ENCODE measurements at places on chromosomes 1 and 21.

GRCh38 chr1:15935056-15935950 is 40.6 kb downstream of the ZBTB17 start:
- no peak for DNase-seq
- peaks cover 78% of the 10 kb centered on the region for H3K36me3 ChIP-seq
- no peak overlapping the region for H3K4me3 ChIP-seq
- H3K27ac ChIP-seq: no peak overlapping the region
- H3K4me1 ChIP-seq: peaks cover 7% of the 10 kb centered on the region
- H3K27me3 ChIP-seq: no peaks in the 10 kb centered on the region

DNA sequence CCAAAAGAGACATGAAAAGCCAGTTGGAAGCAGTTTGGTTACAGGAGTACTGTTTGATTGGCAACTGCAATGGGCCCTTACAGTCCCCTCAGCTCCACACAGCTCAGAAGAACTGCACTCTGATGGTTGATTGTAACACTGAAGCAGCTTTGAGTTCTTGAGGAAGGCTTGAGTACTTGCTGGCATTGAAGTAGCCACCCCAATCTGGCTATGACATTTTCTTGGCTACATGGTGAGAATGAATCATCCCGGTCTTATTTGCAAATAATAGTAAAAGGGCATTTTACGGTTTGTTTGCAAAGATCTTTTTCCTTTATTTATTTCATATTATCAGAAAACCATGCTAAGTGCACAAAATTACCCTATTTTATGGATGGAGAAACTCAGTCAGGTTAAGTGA is 159.7 kb upstream of the BEND5 start:
- no peak for DNase-seq
- no peak overlapping the region for H3K4me3 ChIP-seq
- peaks cover 5% of the 10 kb centered on the region for H3K27me3 ChIP-seq
- H3K4me1 ChIP-seq: no peaks in the 10 kb centered on the region
- no peaks in the 10 kb centered on the region for H3K36me3 ChIP-seq

GRCh38 chr1:155834296-155834926 is 22.6 kb downstream of the GON4L start:
- DNase-seq: no peak
- H3K4me3 ChIP-seq: no peak overlapping the region
- H3K4me1 ChIP-seq: peaks cover 11% of the 10 kb centered on the region
- peaks cover 69% of the 10 kb centered on the region for H3K36me3 ChIP-seq
- H3K27ac ChIP-seq: no peak overlapping the region

- H3K27me3 ChIP-seq: no peaks in the 10 kb centered on the region
- no peaks in the 10 kb centered on the region for H3K36me3 ChIP-seq
- H3K27ac ChIP-seq: no peak overlapping the region
- DNase-seq: no peak
- H3K4me3 ChIP-seq: no peak overlapping the region
- peaks cover 10% of the 10 kb centered on the region for H3K4me1 ChIP-seq
Observed at GRCh38 chr1:60153961-60154360, 80.4 kb upstream of the C1orf87 start.

- H3K4me1 ChIP-seq: no peaks in the 10 kb centered on the region
- H3K27ac ChIP-seq: no peak overlapping the region
- no peak for DNase-seq
- H3K36me3 ChIP-seq: no peaks in the 10 kb centered on the region
- H3K4me3 ChIP-seq: no peak overlapping the region
Observed at GRCh38 chr1:57384901-57385300, 39.0 kb downstream of the DAB1 start.

DNA sequence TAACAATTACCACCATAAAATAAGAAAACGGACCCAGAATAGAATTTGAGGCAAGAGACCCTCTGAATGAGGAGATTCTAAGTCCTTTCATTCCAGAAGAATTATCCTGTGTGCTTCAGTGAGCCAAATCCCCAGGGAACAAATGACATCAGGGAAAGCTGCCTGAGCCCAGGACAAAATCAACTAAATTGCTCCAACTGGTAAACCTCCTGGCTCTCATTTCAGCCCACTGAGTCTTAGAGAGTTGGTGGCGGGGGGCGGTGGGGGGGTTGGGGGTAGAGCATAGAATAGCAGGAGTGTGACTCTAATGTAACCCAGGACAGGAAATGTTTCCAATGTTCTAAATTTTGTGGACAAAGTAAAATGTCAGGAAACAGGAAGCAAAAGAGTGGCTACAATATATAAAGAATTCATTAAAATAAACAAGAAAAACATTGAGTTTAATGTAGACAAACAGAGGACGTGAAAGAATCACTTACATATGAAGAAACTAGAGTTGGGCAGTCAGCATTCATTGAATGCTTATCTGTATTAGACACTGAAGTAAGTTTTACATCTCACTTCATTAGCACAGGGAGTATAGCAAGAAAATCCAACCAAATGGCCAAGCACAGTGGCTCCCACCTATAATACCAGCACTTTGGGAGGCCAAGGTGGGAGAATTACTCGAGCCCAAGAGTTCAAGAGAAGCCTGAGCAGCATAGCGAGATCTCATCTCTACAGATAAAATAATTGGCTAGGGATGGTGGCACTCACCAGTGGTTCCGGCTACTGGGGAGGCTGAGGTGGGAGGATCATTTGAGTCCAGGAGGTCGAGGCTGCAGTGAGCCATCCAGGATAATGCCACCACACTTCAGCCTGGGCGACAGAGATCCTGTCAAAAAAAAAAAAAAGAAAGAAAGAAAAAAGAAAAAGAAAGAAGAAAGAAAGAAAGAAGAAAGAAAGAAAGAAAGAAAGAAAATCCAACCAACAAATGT is 75.1 kb downstream of the DHRS3 start:
- peaks cover 82% of the 10 kb centered on the region for H3K4me1 ChIP-seq
- no peak overlapping the region for H3K27ac ChIP-seq
- no peaks in the 10 kb centered on the region for H3K36me3 ChIP-seq

DNA sequence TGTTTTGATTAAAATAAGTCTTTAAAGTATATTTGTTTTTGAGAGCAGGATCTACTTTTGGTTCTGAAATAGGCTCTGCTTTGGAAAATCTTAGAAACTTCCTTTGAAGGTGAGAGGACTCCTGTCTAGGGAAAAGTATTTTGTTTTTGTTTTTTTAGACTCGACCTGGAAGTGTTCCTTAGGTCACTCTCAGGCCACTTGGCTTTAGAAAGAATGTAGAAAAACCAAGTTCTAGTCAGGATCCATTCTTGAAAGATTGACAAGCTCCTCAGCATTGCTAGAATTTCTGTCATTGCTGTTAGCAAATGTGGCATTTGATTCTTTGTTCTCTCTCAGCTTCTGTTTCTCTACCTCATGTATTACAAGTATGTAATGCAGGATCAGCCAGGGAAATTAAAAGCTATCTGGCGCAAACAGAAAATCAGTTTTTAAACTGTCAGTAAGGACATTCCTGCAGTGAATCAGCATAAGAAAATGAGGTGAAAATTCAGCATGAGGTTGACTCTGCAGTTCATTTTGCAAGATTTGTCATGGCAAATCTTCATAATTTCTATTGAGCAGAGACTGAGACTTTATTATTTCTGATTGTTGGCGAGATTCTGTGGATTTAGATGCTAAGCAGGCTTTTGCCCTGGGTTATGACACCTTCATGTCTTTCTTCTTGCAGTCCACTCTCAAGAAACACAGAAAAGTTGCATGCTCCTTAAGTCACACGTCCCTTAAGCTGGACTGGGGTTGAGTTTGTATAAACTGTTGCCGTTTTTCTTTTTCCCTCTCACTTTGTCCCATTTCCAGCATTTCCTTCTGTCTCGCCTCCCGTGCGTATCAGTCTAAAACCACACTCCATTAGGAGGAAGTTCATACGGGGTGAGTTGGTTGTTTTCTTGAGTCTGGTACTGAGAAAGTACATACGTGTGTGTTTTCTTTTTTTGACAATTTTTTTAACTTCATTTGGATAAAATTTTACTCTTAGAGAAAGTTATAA is 12.6 kb downstream of the NTPCR start:
- no peak for DNase-seq
- peaks cover 57% of the 10 kb centered on the region for H3K36me3 ChIP-seq
- H3K4me1 ChIP-seq: peaks cover 45% of the 10 kb centered on the region

DNA sequence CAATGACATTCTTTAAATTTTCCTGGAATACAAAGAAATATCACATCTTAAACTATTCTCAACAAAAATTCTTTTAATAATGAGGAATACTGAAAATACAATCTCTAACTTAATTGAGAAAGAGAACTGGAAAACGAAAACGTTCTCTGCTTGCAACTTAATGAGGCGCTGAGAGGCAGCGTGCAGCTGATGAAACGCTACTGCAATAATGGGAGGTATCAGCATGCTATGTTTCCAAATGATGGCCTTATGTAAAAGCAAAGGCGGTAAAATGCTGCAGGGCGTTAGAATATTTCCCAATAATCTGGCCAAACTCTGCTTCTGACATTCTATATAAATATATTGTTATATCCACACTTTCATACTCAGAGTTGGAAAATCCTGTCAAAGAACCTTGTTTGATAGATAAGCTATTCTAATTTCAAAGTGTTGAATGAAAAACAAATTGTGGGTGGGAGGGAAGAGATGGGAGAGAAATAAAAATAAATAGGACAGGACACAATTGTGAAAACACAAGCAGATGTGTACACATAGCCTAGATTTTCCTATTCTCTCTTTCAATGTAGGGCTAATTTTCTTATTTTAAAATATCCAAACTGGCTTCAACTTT is 70.9 kb downstream of the APP start:
- H3K4me3 ChIP-seq: no peak overlapping the region
- no peaks in the 10 kb centered on the region for H3K27me3 ChIP-seq
- peaks cover 33% of the 10 kb centered on the region for H3K36me3 ChIP-seq
- H3K27ac ChIP-seq: no peak overlapping the region
- peaks cover 4% of the 10 kb centered on the region for H3K4me1 ChIP-seq

DNA sequence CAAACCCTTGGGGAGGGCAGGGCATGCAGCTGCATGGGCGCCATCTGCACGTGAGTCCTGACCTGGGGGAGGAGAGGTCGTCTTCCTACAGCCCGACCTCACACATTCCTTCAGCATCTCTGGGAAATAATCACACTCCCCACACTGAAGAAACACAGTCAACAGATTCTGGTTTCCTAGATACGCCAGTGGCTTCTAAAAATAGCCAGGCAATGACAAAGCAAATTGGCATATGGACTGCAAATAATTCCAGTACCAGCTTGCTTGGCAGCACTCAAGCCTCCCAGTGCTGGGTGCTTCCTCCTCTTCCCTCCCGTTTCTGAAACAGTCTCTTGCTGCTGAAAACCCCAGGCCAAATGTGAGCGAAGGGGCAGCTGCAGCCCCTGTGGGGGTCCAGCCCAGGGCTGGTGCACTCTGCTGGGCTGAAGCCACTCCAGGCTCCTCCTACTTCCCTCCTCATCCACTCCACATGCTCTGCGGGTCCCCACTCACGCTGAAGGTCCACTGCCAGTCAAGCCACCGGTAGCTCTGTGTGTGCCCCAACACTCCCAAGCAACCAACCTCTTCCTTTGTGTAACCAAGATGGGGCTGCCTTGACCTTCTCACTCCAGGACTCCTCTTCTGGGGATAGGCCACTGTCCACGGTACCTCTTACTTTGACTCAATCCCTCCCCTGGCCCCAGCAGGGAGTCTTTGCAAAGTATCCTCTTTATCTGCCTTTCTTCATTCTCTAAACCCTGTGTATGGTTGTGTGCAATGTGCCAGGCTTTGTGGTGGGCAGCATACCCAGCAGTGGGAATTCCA is 69.0 kb downstream of the KCND3 start:
- DNase-seq: no peak
- H3K4me3 ChIP-seq: no peak overlapping the region
- H3K36me3 ChIP-seq: no peaks in the 10 kb centered on the region
- H3K27me3 ChIP-seq: peaks cover 43% of the 10 kb centered on the region
- H3K27ac ChIP-seq: peak overlapping the region; percentile 88

- peaks cover 3% of the 10 kb centered on the region for H3K27me3 ChIP-seq
- no peak overlapping the region for H3K27ac ChIP-seq
- no peak for DNase-seq
Observed at GRCh38 chr1:115198938-115199337, 109.6 kb upstream of the TSPAN2 start.

GRCh38 chr1:50129201-50129600 is 20.5 kb downstream of the ELAVL4 start:
- DNase-seq: no peak
- peaks cover 3% of the 10 kb centered on the region for H3K27me3 ChIP-seq
- no peaks in the 10 kb centered on the region for H3K36me3 ChIP-seq
- no peak overlapping the region for H3K4me3 ChIP-seq
- H3K4me1 ChIP-seq: no peaks in the 10 kb centered on the region

- H3K27ac ChIP-seq: no peak overlapping the region
- no peak overlapping the region for H3K4me3 ChIP-seq
- peaks cover 4% of the 10 kb centered on the region for H3K4me1 ChIP-seq
- peaks cover 6% of the 10 kb centered on the region for H3K27me3 ChIP-seq
Observed at GRCh38 chr1:44151808-44152207, 10.4 kb upstream of the KLF18 start.

GRCh38 chr1:200211157-200211556 is 183.6 kb downstream of the NR5A2 start:
- H3K27me3 ChIP-seq: peaks cover 5% of the 10 kb centered on the region
- H3K27ac ChIP-seq: no peak overlapping the region

DNA sequence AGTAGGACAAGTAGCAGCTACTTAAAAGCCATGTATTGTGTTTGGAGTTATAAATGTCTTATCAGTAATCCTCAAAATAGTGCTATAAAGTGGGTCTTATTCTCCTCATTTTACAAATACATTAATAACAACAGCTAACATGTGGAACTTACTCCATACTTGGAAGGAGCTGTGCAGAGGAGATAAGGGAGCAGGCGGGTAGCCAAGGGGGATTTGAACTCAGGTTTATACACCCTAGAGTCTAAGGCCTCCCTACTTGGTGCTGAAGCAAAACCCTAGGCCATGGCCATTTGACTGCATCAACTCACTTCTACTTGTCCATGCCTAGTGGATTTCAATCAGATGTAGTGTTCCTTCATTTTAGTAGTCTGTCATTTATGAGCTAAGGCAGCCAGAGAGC is 72.1 kb downstream of the LMO4 start:
- no peak overlapping the region for H3K27ac ChIP-seq
- no peak overlapping the region for H3K4me3 ChIP-seq
- DNase-seq: no peak
- H3K27me3 ChIP-seq: peaks cover 2% of the 10 kb centered on the region
- H3K36me3 ChIP-seq: peaks cover 7% of the 10 kb centered on the region
- peaks cover 6% of the 10 kb centered on the region for H3K4me1 ChIP-seq

- no peak overlapping the region for H3K27ac ChIP-seq
- H3K36me3 ChIP-seq: no peaks in the 10 kb centered on the region
- H3K4me1 ChIP-seq: peaks cover 20% of the 10 kb centered on the region
- DNase-seq: no peak
Observed at GRCh38 chr1:203607533-203607873, 19.1 kb upstream of the ATP2B4 start.

DNA sequence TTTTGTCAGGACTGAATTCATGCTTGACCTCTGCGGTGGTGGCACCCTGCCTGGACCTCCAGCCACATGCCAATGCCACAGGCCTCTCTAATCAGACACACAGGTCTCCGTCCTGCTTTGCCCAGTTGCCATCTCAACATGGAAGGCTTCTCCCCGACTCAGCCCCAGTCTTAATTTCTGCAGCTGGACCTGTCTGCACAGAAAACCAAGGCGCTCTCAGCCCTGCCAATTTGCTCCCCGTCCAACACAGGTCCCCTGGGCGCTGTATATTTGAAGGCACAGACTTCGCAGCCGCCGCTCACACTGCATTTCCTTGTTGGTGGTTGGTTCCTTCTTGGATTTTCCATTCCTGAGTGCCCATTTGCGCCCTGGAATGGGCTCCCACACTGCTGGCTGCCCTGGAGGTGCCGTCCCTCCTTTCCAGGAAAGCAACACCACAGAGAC is 28.0 kb upstream of the PLEKHG5 start:
- H3K36me3 ChIP-seq: peaks cover 8% of the 10 kb centered on the region
- H3K27me3 ChIP-seq: no peaks in the 10 kb centered on the region
- H3K4me3 ChIP-seq: no peak overlapping the region
- H3K27ac ChIP-seq: no peak overlapping the region
- peaks cover 37% of the 10 kb centered on the region for H3K4me1 ChIP-seq
- no peak for DNase-seq
